Ovary (tissue), 10 donors: ENCODE measurements at places on chromosomes 1 and 21.

GRCh38 chr1:185594786-185595410, 139.3 kb upstream of the HMCN1 start:
- H3K27ac ChIP-seq: no peak overlapping the region
- H3K4me3 ChIP-seq: no peak overlapping the region
- no peaks in the 10 kb centered on the region for H3K27me3 ChIP-seq
- no peaks in the 10 kb centered on the region for H3K36me3 ChIP-seq

DNA sequence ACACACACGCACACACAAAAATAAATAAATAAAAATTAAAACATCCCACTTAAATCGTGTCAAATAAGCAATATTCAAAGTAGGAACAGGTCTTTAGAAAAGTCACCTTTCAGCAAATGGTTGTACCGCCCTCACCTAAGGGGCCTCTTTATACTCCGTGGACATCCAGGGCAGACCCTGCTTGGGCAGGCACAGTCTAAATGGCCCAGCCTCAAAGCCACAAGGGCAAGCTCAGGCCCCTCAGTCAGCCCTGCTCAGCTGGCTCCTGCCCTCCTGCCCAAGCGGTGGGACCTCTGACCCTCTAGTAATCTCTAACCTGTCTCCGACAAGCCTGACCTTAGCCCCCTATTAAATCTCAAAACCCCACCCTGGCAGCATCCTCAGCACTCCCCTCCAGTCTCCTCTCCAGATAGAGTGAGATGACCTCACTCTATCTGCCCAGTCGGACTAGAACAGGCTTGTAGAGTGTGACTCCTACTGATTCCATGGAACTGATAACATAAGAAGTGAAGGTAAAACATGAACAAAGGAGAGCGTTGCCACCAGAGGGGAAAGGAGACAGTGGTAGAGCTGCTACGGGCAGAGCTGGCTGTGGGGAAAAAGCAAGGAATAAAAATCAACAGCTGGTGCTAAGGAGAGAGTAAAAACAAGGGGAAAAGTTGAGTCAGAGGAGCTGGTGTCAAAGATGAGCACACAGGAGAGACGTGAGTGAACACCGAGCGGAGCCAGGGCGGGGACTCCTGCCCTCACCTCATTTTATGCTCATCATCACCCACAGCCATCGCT, 36.0 kb downstream of the SIPA1L2 start:
- peaks cover 15% of the 10 kb centered on the region for H3K4me1 ChIP-seq
- no peak overlapping the region for H3K27ac ChIP-seq
- H3K36me3 ChIP-seq: no peaks in the 10 kb centered on the region
- no peak overlapping the region for H3K4me3 ChIP-seq
- DNase-seq: no peak

DNA sequence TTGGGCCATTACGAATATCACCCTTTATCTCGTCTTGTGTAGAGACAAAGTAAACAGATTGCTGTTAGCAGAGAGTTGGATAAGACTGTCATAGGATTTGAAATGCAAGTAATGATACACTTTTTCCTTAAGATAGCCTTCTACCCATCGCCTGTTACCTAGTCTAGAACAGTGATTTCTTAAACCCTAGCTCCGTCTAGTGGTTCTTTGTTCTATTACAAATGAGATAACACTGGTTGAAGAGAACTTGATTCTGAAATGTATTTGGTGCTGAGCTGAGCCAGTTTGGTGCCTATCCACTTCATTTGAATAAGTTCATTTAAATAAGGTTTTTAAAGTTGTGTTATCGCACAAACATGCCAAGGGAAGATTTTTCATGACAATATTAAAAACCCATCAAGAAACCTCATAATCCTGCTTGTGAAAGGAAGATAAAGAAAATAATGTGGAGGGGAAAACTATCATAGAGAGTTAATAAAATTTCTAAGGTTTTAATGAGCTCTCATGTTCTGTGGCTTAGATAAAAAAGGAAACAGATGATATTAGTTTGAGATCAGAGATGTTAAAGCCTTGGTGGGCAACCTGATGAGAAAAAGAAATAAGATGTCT, 1.5 kb upstream of the KCNH1 start:
- H3K4me3 ChIP-seq: no peak overlapping the region
- DNase-seq: no peak
- peaks cover 2% of the 10 kb centered on the region for H3K4me1 ChIP-seq

GRCh38 chr1:5765483-5765882, 226.7 kb downstream of the NPHP4 start:
- H3K27ac ChIP-seq: no peak overlapping the region
- no peak for DNase-seq
- no peak overlapping the region for H3K4me3 ChIP-seq
- no peaks in the 10 kb centered on the region for H3K27me3 ChIP-seq

GRCh38 chr1:230814949-230815692, 53.2 kb downstream of the C1orf198 start:
- DNase-seq: no peak
- H3K27ac ChIP-seq: no peak overlapping the region
- H3K4me3 ChIP-seq: no peak overlapping the region
- H3K4me1 ChIP-seq: no peaks in the 10 kb centered on the region
- no peaks in the 10 kb centered on the region for H3K27me3 ChIP-seq
- no peaks in the 10 kb centered on the region for H3K36me3 ChIP-seq

GRCh38 chr1:202249436-202249835, 55.8 kb downstream of the LGR6 start:
- no peak for DNase-seq
- no peaks in the 10 kb centered on the region for H3K27me3 ChIP-seq
- no peaks in the 10 kb centered on the region for H3K4me1 ChIP-seq
- no peak overlapping the region for H3K27ac ChIP-seq

DNA sequence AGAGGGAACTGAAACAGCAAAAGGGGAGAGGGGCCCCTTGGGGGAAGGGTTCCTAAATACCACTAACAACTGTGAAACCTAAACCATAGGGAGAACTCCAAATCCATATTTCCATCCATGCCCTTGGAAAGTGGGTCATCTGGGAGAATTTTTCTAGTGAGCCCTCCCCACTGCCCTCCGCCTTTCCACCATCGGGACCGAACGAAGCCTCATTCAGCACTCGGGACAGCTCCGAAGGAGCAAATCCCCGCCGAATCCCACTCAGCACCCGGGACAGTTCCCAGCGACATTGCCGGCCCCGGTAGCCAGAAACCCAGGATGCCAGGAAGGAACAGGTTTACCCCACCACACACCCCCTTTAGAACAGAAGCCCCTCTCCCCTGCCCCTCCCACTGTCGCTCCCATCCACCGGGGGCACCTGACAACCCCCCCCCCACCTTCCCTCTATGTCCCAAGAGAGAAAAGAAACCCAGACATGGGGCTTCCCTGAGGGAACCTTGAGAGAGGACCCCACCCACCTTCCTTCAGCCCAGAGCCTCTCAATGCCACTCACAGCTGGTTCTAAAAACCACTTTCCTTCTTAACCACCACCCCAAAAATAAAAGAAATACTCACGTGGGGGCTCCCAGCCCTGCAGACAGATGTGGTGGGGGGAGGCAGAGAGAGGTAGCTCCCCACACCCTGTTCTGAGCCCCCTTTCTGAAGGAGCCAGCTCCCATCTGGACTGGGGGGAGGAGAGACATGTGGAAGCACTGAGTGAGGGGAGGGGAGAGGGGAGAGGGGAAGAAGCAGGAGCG, 4.5 kb downstream of the DLGAP3 start:
- H3K4me1 ChIP-seq: peaks cover 6% of the 10 kb centered on the region
- DNase-seq: peak; percentile 76

- no peaks in the 10 kb centered on the region for H3K36me3 ChIP-seq
- no peak overlapping the region for H3K4me3 ChIP-seq
- no peaks in the 10 kb centered on the region for H3K27me3 ChIP-seq
- DNase-seq: no peak
- no peak overlapping the region for H3K27ac ChIP-seq
- H3K4me1 ChIP-seq: no peaks in the 10 kb centered on the region
Measured at GRCh38 chr21:44086636-44087425, 20.4 kb upstream of the PWP2 start.

GRCh38 chr1:75616436-75617433, 5.8 kb upstream of the SLC44A5 start:
- H3K36me3 ChIP-seq: no peaks in the 10 kb centered on the region
- peak; percentile 20 for DNase-seq
- peak overlapping the region; percentile 47 for H3K4me3 ChIP-seq
- no peak overlapping the region for H3K27ac ChIP-seq
- H3K27me3 ChIP-seq: no peaks in the 10 kb centered on the region

- no peaks in the 10 kb centered on the region for H3K27me3 ChIP-seq
- peak; percentile 94 for DNase-seq
- H3K27ac ChIP-seq: peak overlapping the region; percentile 75
- H3K4me3 ChIP-seq: no peak overlapping the region
- peaks cover 28% of the 10 kb centered on the region for H3K4me1 ChIP-seq
- no peaks in the 10 kb centered on the region for H3K36me3 ChIP-seq
Measured at GRCh38 chr1:156371553-156372264, 2.7 kb downstream of the RHBG start.
